Glomerular endothelial cell (primary cell): ENCODE measurements at places on chromosomes 4 and X. TPM values are rescaled to one million over a fixed set of nuclear protein-coding genes. Genes with fewer than 3 reads are reported as not detected.

- DNase-seq, result no peak
These were observed 114.2 kb downstream of the ZNF827 start for GRCh38 chr4:145824463-145824862.

DNA sequence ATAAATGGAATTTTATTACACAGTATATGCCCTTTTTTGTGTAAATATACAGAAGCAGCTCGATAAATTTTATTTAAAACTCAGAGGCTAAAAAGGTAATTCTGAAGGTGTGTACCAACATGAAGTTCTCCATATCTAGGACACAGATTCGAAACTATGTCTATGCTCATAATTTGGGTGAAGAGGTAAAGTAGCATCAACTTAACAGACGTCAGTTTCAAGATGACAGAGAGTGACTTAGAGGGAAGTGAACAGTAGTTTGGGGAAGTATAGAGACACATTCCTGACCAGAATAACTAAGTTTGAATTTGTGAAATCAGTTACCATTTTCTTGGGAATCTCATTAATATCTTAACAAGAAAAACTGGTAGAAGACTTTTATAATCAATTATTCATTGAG lies 2493.3 kb downstream of the ARAP2 start:
- DNase-seq, result no peak

Gene ODAPH
- 1.0 TPM in 1 of 2 replicates, not detected in the other for total RNA-seq

Gene ENPP6
- total RNA-seq, result 0.76 TPM in 1 of 2 replicates, not detected in the other

Gene MEPE
- not detected in 2 replicates for total RNA-seq

- no peak for DNase-seq
These were observed 23.4 kb upstream of the HTRA3 start for GRCh38 chr4:8245884-8246833.

Gene OCRL
- 14.7 and 20.3 TPM in 2 replicates for total RNA-seq

DNA sequence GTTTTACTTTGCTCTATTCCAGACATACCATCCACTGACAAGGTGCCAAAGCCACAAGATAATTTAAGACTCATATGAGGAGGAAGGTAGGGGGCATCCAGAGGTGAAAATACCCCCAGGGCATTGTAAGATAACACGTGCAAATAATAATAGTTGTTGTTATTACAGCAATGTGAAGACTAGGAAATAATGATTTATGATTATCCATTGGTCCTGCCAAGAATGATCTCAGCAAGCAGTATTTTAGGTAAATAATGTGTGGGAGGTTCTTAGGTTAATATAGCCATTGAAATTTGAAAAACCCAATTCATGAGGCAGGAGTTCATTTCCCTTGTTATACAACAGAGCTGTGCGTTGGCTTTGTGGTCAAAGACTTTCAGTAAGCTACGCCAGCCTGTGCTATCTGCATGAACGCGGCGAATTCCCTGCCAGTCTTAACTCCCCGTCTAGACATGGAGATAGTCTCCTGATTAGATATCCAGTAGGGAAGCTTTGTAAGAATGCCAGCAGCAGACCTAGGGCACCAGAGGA lies 47.2 kb upstream of the MXRA5 start:
- no peak for DNase-seq

DNA sequence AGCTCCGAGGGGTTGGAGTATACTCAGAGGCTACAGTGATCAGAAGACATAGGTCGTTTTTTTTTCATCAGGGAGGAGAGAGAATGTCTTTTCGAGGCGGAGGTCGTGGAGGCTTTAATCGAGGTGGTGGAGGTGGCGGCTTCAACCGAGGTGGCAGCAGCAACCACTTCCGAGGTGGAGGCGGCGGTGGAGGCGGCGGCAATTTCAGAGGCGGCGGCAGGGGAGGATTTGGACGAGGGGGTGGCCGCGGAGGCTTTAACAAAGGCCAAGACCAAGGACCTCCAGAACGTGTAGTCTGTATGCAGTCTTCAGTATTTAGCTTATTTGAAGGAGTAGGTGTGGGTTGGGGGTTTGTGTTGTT lies 500 bp downstream of the GAR1 start:
- no peak for DNase-seq

- no peak for DNase-seq
These were observed 639 bp upstream of the PRDM5 start for GRCh38 chr4:120923207-120923522.

- no peak for DNase-seq
These were observed 43.1 kb downstream of the ATG4A start for GRCh38 chrX:108134724-108135123.

DNA sequence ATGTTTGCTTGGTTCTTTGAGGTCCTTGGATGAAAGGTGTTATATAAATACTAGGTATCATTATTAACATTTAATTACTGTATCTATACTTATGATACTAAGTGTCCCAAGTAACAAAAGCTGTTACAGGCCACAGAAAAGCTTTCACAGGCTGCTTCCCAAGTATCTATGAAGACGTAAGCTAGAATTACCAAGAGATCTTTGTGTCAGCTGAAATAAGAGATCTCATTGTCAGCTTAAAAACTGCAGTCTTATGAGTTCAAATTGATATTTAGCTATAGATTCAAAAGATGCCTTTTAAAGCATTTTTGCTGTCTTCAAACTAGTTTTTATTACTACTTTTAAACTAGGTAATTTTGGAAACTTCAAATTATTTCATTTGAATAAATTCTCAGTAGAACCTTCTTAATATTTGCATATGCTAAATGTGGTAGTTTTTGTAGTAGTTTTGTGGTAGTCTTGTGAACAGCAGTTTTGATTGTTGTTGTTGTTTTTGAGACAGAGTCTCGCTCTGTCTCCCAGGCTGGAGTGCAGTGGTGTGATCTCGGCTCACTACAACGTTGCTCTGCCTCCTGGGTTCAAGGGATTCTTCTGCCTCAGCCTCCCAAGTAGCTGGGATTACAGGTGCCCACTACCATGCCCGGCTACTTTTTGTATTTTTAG lies 170.0 kb upstream of the RPL34 start:
- DNase-seq, result no peak

Gene GAGE1
- not detected in 2 replicates for total RNA-seq

DNA sequence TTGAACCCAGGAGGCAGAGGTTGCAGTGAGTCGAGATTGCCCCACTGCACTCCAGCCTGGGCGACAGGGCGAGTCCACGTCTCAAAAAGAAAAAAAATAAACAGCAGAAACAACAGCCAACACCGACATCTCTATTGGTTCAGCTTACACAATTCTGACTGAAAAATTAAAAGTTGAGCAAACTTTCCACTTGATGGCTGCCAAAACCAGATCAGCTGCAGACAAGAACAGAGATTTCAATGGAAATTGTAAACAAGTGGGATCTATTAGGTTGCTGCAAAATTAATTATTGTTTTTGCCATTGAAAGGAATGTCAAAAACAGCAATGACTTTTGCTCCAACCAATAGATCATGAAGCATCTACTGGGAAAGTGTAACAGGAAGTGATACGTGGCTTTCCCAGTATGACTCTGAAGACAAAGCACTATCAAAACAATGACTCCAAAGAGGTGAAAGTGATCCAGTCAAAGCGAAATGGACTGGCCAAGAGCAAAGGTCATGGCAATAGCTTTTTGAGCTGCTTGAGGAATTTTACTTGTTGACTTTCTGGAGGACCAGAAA lies 26.3 kb downstream of the UPF3B start:
- DNase-seq, result no peak

Gene SYTL5
- 0.06 TPM in 1 of 2 replicates, not detected in the other for total RNA-seq

- DNase-seq, result no peak
These were observed 199.4 kb downstream of the PRDM5 start for GRCh38 chr4:120723105-120723504.

GRCh38 chrX:107825698-107826237 lies at the start of gene MID2:
MID2 (plus strand) TSS chrX:107825866; CDS start chrX:107826427, 561 bp downstream.
- DNase-seq, result no peak

DNA sequence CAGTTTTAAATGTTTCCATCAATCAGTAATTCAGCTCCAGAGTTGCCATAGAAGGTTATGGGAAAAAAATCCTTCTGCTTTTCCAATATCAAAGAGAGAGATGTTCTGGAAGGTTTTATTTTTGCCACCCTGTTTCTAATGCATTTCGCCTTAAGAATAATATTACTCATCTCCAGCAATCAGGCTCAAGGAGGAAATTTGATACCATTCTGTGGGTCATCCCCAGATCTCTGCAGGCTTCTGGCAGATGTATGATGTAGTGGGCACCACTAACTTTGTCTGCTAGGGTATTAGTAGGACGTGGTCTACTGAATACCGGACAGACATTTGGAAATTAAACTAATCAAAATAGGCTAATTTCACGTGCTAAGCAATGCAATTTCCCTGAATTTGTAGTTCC lies 645.4 kb upstream of the TENM3 start:
- DNase-seq, result no peak

GRCh38 chr4:67483868-67484602 lies 61.3 kb downstream of the CENPC start:
- no peak for DNase-seq

DNA sequence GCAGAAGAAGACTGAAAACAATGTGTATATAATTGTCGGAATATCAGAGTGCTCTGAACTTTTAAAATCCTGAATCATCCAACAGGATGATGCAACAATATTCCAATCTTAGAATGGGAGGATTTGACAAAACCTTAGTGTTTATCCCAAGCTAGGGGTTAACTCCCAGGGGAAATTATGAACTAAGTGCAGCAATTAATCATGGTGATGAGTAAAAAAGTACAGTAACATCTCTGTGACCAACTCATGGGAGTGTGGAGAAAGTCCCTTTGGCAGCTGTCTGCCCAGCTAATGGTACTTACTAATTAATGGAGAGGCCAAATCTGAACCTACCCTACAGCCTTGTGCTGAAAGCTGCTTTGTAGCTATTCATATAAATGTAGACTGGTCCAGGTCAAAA lies 257.6 kb upstream of the DDX53 start:
- DNase-seq, result no peak
